ENCODE measurements at places on chromosomes 3 and 15. TPM values are rescaled to one million over a fixed set of nuclear protein-coding genes. Genes with fewer than 3 reads are reported as not detected.

GRCh38 chr3:29757054-29757777 is 476.3 kb downstream of the RBMS3 start:
- no peak for DNase-seq

- no peak for DNase-seq
Observed at GRCh38 chr3:111981457-111981763, 2.6 kb downstream of the ABHD10 start.

- no peak for DNase-seq
Observed at GRCh38 chr3:43776101-43776500, 85.4 kb downstream of the ABHD5 start.

GRCh38 chr3:138440121-138440521 is 5.7 kb downstream of the ESYT3 start:
- DNase-seq: peak; percentile 74

GRCh38 chr3:140863580-140864009 is 78.0 kb upstream of the SLC25A36 start:
- DNase-seq: peak; percentile 52

- no peak for DNase-seq
Observed at GRCh38 chr3:31225923-31226322, 306.8 kb upstream of the STT3B start.

The CA12 gene
- 2.1 TPM for polyA plus RNA-seq

The TEX264 gene
- 32.4 TPM for polyA plus RNA-seq

The BFSP2 gene
- not detected for polyA plus RNA-seq

The CFAP91 gene
- polyA plus RNA-seq: 12.0 TPM

The FSIP1 gene
- polyA plus RNA-seq: 0.59 TPM

Measured in right lung (tissue), 10 donors.